Activated CD4-positive, alpha-beta memory T cell treated with anti-CD3 and anti-CD28 coated beads for 36 hours (primary cell): ENCODE measurements at places on chromosomes 12 and 14.

GRCh38 chr12:62694632-62695031, 228.0 kb downstream of the MON2 start:
- DNase-seq: no peak

DNA sequence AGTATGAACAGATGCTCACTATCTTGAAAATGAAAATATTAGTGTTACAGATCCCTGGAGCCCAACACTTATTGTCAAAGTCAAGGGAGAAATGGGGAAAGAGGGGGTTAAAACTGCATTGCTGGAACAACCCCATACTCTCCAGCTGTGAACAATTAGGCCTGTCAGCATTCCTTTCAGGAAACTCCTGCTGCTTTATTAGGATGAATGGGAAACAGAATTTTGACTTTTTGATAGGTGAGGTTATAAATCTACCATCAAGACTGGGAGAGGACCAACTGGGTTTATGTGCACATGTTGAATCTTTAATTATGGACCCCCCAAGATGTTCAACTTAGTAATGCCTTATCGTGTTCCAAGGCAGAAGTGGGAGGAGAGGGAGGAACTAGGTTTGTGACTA, 85.0 kb downstream of the TMTC1 start:
- DNase-seq: no peak

GRCh38 chr14:37251775-37252174, 54.0 kb downstream of the MIPOL1 start:
- no peak for DNase-seq

GRCh38 chr12:126139355-126139754, 1074.1 kb downstream of the AACS start:
- DNase-seq: no peak

DNA sequence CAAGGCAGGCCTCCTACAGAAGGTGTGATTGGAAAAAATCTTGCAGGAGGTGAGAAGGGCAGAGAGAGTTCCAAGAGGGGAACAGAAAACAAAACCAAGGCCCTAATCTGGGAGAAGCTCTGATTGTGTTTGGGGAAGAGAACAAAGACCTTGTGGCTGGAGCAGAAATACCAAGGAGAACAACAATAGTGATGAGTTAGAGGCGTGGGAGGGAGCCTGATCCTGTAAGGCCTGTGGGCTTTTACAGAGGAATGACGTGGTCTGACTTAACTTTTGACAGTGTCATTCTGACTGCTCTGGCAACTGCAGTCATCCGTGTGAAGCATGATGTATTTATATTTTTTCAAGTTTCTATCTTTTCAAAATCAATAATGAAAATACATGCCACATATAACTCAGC, 200.6 kb downstream of the ANO4 start:
- no peak for DNase-seq

GRCh38 chr14:69084023-69084422, 68.9 kb downstream of the DCAF5 start:
- DNase-seq: no peak

DNA sequence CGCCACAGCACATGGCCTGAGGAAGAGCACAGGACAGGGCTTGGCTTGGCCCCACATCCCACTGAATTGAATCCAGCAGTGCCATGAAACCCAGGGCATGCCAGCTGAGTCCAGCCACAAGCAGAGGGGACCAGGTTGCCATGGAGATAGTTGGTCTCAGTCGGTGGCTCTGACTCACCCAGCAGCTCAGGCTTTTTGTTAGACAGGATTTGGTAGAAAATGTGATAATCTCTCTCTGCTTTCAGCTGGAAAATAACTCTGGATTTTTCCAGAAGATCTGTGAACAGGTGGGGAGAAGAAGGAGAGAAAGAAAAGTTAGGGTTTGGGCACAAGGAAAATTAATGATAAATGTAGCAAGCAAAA, 4.8 kb downstream of the MYH7 start:
- no peak for DNase-seq

DNA sequence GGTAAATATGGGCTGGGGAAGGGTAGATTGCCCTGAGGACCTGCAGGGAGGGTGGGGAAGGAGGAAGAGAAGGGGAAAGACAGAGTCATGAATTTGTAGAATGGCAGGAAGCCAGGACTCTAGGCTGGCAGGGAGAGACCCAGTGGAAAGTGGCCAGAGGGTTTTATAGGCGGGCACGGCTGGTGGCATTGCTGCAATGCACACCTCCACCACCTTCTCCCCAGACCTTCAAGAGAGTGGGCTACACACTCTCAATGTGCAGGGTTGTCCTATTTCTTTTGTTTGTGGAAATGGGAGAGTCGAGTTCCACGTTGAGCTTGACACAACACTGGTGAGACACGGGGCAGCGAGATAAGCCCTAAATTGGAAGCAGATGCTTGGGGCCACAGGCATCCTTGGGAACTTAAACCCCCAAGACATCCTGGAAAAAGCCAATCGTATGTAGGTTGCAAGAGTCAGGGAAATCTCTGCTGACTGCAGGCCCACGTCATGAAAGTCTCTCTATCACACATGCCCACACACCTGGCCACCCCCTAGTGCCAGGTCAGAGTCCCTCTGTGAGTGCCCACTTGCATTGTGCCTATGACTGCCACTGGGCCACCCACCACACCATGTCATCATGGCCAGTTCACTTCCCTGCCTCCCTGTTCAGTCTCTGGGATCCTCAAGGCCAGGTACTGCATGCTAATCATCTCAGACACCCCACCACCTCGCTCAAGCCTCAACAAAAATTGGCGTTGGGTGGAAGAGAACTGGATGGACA, 38.0 kb upstream of the BDKRB2 start:
- no peak for DNase-seq

DNA sequence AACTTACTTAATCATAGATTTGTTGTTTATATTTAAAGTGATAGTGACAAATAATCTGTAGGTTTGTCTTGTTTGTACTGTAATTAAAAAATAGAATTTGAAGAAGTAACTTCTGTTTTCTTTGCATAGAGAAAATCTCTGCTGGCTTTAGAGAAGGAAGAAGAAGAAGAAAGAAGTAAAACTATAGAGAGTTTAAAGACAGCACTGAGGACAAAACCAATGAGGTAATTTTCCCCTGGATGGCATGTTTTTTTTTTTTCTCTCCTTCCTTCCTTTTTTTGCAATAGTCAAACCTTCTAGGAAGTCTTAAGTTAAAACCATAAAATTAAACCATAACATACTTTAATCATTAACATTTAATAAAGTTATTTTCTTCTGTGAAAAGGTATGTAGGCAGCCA, 131.9 kb downstream of the DAAM1 start:
- DNase-seq: no peak

GRCh38 chr14:32545506-32546210, 216.6 kb downstream of the AKAP6 start:
- DNase-seq: no peak
